Activated CD8-positive, alpha-beta T cell treated with anti-CD3 and anti-CD28 coated beads for 36 hours (primary cell): ENCODE measurements at places on chromosomes 13 and 19.
A peak's percentile ranks its signal among the peaks of the same experiment; 100 is the strongest.

DNA sequence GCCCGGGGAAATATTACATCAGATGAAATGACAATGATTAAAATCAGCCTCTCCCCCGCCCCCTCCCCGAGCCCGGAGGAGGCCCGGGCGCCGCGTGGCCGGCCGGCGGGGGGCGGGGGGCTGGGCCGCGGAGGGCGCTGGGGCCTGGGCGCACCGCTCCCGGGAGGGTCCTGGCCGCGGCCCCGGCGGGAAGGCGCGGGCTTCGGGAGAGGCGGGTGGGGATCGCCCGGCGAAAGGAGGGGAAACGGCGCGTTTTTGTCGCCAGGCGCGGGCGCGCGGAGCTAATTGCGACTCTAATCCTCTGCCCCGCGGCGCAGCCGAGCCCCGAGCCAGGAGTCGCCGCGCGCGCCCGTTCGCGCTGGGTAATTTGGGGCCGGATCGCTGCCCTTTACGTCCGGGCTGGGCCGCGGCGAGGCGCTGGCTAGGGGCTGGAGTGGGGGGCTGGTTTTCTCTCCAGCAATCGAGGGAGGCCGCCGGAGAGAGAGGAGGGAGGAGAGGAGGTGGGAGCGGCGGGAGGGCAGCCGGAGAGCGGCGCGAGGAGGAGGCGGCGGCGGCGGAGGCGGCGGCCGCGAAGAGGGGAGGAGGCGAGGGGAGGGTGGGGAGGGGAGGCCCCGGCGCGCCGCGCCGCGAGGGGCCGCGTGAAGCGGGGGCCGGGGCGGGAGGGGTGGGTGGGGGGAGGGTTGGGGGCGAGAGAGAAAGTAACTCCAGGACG, at the start of gene KCTD15:
Gene KCTD15, plus strand, starts transcription at position 707 of the 712 bp plus-strand sequence. CDS start 3,585 bp downstream, outside the sequence.
- peak within 1 kb of the TSS; percentile 74 for H3K4me3 ChIP-seq
- peak within 1 kb of the TSS; percentile 61 for H3K27ac ChIP-seq
- H3K4me1 ChIP-seq = no peaks in the 10 kb centered on the region
- H3K36me3 ChIP-seq = no peaks in the 10 kb centered on the region
- peak; percentile 69 for DNase-seq
- H3K27me3 ChIP-seq = peaks cover 37% of the 10 kb centered on the region

GRCh38 chr19:8110931-8111330, 38.5 kb downstream of the FBN3 start:
- no peak overlapping the region for H3K4me3 ChIP-seq
- no peaks in the 10 kb centered on the region for H3K4me1 ChIP-seq
- no peaks in the 10 kb centered on the region for H3K36me3 ChIP-seq
- H3K27me3 ChIP-seq = peaks cover 6% of the 10 kb centered on the region
- no peak overlapping the region for H3K27ac ChIP-seq
- DNase-seq = no peak

GRCh38 chr19:28998974-28999373, 214.0 kb downstream of the UQCRFS1 start:
- no peaks in the 10 kb centered on the region for H3K4me1 ChIP-seq
- H3K27me3 ChIP-seq = peaks cover 1% of the 10 kb centered on the region
- H3K4me3 ChIP-seq = no peak overlapping the region
- no peaks in the 10 kb centered on the region for H3K36me3 ChIP-seq
- H3K27ac ChIP-seq = no peak overlapping the region

- H3K36me3 ChIP-seq = peaks cover 7% of the 10 kb centered on the region
- H3K4me1 ChIP-seq = peaks cover 18% of the 10 kb centered on the region
- peak; percentile 62 for DNase-seq
- H3K27me3 ChIP-seq = no peaks in the 10 kb centered on the region
These were observed 591 bp downstream of the ZNF823 start for GRCh38 chr19:11737964-11738745.
